ENCODE measurements at places on chromosomes 11 and 22. TPM values are rescaled to one million over a fixed set of nuclear protein-coding genes. Genes with fewer than 3 reads are reported as not detected.

GRCh38 chr22:17284888-17285287 is 65.7 kb upstream of the ADA2 start:
- no peak for DNase-seq

DNA sequence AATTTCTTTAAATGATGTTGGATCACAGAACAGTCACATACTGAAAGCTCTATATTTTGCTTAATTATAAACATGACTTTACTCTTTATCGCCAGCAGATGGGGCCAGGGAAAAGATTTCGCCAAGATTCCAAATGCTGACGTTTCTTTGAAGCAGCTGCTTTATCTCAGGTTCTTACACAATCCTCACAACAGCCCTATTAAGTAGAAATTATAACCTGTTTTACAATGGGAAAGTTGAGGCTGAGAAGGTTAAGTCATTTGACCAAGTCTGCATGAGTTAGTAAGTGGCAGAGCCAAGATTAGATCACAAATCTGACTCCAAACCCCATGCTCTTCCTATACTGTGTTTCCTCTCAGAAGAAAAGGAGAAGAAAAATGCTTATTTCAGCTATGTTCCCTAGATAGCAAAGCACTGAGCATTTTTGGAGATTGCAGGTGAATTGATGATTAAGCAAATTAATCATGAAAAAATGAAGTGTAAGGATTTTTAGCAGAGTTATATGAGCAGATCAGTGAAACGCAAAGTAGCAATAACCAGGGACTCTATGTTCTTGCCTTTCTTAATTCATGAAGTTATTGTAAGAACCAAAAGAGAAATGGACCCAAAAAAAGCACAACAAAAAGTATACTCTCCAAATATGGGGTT is 79.0 kb downstream of the AASDHPPT start:
- peak; percentile 20 for DNase-seq

DNA sequence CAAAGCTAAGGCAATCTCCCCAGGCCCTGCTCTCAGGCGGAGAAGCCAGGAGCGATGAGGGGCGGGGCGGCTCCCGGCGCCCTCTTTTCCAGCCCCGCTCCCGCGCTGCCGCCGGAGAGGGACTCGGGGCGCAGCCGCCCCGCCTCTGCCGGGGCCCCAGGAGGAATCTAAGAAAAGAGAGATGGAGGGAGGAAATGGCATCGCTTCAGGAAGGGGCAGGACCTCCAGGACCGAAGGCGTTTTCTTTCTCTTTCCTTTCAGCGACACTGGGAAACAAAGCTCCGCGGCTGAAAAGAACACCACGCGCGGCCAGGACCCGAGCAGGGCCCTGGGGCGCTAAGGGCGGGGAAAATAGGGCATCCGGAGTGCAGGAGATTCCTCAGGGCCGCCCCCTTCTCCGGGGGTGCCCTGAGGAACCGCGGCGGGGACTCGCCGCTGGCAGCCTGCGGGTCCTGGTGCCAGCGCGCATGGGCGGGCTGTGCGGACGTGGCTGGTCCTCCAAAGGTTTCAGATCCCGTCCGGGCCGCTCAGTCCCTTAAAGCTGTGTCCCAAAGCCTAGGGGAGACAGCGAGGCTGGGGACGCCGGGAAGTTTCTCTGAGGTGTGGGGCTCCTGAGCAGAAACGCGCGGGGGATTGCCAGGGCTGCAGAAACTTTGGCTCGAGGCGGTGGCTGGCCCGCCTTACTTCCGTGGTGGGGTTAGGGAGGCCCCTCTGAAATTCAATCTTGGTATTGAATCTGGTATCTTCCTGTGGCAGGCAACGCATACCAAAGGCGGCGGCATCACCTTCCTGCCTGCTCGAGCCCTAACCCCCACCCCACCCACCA is 2.8 kb upstream of the BSX start:
- DNase-seq = peak; percentile 27

DNA sequence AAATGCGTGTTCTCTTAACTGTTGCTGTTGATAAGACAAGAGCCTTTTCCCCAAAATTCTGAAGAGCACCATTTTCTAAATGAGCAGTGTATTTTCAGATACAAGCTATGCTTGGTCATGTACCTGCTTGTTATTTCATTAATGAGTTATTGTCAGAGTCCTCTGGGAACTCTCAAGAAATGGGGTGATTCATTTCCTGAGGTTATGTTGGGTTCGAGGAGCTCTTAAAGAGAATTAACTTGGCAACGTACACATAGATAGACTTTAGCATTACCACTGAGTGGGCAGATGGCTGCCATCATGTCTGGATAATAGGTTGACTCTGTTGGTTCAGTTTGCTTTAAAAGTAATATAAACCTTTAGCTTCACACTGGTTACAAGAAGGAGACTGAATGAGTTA is 87.9 kb upstream of the SORL1-AS1 start:
- DNase-seq = no peak

- no peak for DNase-seq
These were observed 51.4 kb upstream of the ACAT1 start for GRCh38 chr11:108069947-108070346.

DNA sequence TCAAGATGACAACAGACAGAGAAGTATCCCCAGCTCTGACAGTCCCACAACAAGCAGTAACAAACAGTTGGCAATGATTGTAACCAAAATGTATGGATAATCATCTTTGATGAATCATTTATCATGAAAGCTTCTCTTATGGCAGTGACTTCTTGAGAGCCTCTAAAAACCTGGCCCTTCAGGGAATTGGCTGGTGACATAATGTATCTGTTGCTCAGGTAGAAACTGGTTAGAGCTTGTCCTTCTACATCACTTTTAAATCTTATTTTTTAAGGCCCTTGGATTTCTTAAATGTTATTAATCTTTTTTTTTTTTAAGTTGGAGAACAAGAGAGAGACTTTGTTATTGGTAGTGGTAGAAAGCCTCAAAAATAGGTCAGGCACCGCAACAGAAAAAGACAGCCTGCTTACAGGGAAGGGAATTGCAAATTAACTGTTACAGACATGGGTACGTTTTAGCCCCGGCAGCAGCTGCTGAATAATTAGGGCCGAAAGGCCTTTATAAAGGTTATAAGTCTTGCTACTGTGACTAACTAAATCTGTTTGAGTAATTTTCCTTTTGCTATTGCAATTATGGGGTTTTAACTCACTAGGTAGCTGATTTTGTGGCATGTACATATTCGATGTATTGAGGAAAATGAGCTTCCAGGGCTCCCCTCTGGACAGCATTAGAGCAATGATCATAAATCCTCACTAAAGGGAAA is 207.7 kb upstream of the LRRC4C start:
- no peak for DNase-seq

DNA sequence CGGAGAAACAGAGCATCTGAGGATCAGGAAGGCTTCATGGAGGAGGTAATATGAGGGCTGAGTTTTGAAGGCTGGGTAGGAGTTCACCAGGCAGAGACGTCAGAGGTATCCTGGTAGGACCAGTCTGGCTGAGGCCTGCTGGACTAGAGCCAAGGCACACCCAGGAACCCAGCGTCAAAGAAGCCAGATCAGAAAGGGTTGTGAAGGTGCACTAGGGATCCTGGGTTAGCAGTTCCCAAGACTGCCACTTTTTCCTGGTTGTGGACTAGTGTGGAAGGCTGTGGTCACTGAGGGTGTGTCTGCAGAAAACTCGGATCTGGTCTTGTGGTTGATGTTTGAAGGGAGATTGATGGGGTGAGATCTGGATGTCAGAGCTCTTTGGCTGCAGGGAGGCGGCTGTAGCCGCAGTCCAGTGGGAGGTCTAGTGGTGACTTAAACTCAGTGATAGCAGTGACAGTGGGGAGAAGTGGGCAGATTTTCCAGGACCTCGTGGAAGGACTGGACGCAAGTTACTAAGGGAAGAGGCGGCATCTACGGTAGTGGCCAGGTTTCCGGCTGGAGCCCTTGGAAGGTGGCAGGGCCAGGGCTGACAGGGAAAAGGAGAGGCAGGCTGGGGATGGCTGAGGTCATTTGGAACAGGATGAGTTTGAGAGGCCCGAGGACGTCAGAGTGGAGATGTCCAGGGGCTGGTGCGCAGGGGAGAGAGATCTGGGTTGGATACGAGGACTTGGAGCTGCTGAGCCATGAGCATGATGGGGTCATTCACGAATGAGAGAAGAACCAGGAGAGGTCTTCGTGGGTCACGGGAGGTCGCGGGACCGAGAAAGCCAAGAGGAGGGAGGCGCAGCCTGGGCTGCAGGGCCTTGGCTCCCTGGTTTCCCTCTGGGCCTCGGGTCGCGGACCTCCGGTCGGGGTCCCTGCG is 10.9 kb downstream of the RELA start:
- no peak for DNase-seq

DNA sequence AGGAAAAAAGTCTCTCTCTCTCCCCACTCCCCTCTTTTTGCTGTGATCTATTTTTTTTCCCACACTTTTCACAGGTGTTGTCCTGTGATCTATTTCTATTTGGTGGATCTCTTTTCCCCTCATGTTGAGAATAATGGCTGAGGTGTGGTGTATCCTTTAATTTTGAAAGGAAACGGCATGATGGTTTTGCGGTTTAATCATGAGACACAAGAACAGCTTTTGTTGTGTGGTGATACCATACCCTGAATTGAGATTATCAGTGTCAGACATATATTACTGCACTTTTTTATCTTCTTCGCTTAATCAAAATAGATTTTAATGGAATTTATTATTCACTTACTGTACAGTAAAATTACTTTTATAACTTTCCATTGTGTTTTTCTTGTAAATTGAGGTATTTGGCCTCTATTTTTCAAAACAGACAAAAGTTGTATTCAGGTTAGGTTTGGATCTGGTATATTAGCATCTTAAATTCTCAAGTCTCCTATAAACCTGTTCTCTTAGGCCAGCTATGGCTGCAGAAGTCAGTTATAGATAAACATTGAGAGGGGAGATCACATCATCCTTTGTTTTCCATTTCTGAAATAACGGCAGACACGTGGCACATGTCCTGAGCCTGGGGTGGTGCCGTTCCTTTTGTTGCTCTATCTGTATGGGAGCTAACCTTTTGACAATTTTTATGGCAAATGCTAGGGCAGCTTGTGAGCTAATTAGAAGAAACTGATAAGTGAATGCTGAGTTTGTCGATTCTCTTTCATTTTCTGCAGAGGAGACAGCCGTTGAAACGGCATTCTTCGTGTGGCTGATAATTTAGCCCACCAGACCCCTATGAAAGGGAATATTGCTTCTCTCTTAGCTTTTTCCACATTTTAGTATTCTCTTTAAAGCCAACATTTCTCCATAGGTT is 25.8 kb downstream of the NF2 start:
- no peak for DNase-seq

DNA sequence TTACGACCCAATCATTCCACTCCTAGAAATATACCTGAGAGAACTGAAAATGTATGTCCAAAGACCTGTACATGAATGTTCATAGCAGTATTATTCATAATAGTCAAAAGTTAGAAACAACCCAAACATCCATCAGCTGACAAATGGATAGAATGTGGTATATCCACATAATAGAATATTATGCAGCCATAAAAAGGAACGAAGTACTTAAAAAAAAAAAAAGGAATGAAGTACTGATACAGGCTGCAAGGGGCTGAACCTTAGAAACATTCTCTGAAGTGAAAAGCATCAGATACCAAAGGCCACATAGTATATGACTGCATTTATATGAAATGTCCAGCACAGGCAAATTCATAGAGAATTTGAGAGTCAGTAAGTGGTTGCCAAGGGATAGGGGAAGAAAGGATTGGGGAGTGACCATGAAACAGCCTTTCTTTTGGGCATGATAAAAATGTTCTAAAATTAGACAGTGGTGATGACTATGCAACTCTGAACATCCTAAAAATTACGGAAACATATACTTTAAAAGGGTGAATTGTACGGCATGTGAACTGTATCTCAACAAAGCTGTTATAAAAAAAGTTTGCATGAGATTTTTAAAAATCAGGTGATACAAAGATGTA is 1.8 kb downstream of the TPST2 start:
- no peak for DNase-seq

GRCh38 chr11:134503100-134503499 is 91.1 kb upstream of the B3GAT1 start:
- no peak for DNase-seq

GRCh38 chr11:119473901-119474681 is 51.1 kb upstream of the THY1 start:
- DNase-seq = no peak

GRCh38 chr11:35677904-35678303 is 15.3 kb downstream of the TRIM44 start:
- DNase-seq = no peak

- DNase-seq = no peak
These were observed at the start of gene GUCY1A2 for GRCh38 chr11:107018219-107018901. TSS of gene GUCY1A2 (minus strand) at chr11:107018476. CDS start at chr11:107018055, 421 bp downstream.

DNA sequence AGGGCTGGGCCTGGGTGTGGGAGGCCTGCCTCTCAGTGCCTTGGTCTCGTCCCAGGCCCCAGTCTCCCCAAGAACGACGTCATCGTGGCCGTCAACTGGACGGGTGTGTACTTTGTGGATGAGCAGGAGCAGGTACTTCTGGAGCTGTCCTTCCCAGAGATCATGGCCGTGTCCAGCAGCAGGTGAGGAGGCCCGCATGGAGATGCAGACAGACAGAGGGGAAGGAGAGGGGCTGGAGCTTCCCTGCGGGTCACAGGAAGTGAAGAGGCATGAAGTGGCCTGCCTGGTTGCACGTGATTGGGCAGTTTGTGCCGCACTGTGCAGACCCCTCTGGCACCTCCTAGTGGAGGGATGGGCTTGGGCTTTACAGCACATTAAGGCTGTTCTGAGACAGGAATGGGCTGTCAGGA is 70.4 kb downstream of the MYO7A start:
- DNase-seq = peak; percentile 38

- DNase-seq = peak; percentile 11
These were observed 401.0 kb downstream of the LARGE1 start for GRCh38 chr22:33519071-33519973.

GRCh38 chr11:128522943-128523518 is 64.3 kb downstream of the ETS1 start:
- peak; percentile 82 for DNase-seq

- DNase-seq = no peak
These were observed 1.5 kb downstream of the FADS3 start for GRCh38 chr11:61889831-61890230.

GRCh38 chr11:61417670-61418069 is 12.1 kb downstream of the CPSF7 start:
- DNase-seq = no peak

DNA sequence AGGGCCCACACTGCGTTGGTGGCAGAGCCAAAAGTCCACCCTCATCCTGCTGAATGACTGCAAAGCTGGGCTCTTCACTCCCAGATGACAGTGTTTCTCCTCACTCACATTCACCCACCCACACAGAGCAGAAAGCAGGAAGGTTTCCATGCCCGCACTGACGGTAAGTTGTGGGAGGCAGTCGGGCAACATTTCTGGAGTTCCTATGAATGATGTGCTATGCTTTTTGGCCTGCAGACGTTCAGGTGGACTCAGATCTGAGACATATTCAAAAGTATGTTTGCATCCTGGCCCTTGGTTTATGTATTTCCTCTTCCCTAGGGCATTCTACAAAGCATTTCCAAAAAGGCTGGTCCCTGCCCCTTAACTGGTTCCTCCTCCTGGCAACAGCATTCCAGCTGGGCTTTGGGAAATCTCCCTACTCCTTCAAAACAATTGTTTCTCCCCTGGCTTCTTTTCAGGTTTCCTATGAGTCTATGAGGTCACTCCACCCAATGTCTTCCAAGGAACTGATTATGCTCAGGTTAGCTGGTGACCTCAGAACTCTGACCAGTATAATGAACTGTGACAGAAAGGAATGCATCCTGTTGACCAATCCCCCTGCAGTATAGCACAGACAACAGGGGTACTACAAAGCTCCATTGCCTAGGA is 36.4 kb downstream of the PACSIN2 start:
- DNase-seq = no peak

- DNase-seq = peak; percentile 31
These were observed 147.2 kb downstream of the TRPC6 start for GRCh38 chr11:101436511-101437142.

Gene NEAT1
- total RNA-seq = 693 TPM

Gene METTL15
- total RNA-seq = 18.0 TPM

Gene C11orf21
- total RNA-seq = 6.6 TPM

Gene APOL5
- total RNA-seq = not detected

Gene ST3GAL4
- 8.0 TPM for total RNA-seq

Gene TRIM49C
- not detected for total RNA-seq
